Cerebellar nuclear complex (tissue), 1 donor: ENCODE measurements at places on chromosomes 1 and 21.

GRCh38 chr1:60825593-60825992, 256.8 kb upstream of the NFIA start:
- DNase-seq = no peak

DNA sequence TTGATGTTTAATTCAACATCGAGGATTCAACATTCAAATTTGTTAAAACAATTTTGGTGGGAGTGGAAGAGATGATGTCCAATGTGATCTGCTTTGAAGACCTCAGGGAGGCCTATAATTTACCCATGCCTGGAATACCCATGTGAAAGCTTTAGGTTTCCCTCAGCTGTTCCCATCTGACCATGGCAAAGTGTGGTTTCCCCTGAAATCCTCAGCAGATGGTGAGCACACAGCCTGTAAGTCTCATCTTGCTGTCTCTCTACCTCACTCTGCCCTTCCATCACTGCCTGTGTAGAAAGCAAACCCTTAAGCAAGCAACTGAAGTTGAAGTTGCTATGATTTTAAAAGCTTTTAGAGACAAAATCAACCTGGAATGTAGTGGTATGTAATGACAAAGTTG, 80.1 kb upstream of the ATF3 start:
- DNase-seq = no peak

DNA sequence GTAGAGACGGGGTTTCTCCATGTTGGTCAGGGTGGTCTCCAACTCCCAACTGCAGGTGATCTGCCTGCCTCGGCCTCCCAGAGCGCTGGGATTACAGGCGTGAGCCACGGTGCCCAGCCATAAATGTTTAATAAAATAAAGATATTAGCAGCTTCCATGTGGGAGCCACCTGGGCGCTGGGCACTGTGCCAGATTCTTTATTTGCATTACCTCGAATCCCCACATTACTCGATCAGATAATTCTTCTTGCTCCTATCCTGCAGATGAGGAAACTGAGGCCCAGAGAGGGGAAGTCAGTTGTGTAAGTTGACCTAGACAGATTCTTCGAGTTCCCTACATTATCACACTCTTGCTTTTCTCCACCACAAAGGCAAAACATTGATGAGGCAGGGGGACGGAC, 24.9 kb upstream of the TENT5B start:
- no peak for DNase-seq

DNA sequence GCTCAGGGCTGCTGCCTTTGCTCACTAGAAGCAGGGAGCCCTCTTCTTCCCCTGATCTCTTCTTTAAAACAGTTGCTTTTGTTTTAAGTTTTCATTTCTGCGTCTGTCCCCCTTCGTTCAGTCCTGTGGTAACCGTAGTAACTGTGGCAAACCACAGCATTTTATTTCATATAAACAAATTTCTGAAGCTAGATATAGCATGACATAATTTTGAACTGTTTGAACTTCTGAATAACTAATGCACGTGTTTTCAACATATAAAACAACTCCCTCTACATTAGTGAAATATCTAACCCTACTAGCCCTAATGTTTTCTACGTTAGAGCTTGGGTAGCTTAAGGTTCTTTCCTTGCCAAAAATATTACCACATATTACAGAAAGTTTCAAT, 104.6 kb downstream of the DISP1 start:
- DNase-seq = no peak

- no peak for DNase-seq
Observed at GRCh38 chr1:81592233-81592632, 208.5 kb upstream of the ADGRL2 start.

DNA sequence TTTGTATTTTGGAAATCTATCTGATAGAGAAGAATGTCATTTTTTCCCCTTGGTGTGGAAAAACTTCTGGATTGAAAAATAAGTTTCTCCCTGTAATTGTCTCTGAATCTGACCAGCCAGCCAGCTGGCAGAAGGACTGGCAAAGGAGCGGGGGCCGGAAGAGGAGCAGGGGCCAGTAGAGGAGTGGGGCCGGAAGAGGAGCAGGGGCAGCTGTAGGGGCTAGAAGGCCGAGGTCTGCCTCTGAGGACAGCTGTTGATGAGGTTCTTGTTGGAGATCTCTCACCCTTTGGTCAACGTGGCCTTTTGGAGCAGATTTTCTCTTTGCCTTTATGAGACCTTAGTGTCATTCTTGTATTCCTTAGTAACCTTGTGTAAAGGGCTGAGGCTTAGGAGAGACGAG, 121.8 kb downstream of the GALNT2 start:
- no peak for DNase-seq

GRCh38 chr1:42335809-42336518, 929 bp upstream of the FOXJ3 start:
- DNase-seq = no peak

DNA sequence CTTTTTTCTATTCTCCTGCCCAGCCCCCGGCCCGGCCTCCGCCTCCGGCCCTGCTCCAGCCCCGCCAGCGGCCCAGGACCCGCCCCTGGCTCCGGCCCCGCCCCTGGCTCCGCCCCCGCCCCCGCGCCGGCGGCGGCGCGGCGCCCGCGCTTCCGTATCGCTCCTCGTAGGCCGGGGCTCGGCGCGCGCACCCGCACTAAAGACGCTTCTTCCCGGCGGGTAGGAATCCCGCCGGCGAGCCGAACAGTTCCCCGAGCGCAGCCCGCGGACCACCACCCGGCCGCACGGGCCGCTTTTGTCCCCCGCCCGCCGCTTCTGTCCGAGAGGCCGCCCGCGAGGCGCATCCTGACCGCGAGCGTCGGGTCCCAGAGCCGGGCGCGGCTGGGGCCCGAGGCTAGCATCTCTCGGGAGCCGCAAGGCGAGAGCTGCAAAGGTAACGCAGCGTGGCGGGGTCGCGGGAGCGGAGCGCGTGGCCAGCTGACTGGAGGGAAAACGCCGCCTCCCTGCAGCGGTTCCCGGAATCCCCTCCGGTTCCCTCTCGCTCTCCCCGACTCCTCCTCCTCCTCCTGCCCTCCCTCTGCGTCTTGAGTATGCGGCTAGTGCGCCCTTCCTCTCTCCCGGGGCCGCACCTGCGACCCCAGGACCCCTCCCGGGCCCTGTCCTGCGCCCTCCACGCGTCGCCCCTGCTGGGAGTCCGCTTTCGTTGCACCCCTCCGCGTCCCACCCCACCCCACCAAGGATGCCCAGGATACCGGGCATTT, at the start of gene IFNAR2:
Gene IFNAR2, plus strand, starts transcription at position 155 of the 761 bp plus-strand sequence. CDS start 11,985 bp downstream, outside the sequence.
- no peak for DNase-seq

DNA sequence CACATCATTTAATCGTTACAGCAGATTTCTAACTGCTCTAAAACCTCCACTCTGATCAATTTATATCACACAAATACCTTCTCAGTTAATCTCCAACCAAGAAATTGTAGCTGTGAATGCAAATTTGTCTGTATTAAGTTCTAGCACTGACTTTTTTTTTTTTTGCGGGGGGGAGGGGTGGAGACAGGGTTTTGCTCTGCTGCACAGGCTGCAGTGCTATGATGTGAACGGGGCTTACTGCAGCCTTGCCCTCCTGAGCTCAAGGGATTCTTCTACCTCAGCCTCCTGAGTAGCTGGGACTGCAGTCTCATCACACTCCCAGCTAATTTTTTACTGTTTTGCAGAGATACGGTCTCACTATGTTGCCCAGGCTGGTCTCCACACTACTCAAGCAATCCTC, 163.6 kb downstream of the RERE start:
- DNase-seq = no peak

DNA sequence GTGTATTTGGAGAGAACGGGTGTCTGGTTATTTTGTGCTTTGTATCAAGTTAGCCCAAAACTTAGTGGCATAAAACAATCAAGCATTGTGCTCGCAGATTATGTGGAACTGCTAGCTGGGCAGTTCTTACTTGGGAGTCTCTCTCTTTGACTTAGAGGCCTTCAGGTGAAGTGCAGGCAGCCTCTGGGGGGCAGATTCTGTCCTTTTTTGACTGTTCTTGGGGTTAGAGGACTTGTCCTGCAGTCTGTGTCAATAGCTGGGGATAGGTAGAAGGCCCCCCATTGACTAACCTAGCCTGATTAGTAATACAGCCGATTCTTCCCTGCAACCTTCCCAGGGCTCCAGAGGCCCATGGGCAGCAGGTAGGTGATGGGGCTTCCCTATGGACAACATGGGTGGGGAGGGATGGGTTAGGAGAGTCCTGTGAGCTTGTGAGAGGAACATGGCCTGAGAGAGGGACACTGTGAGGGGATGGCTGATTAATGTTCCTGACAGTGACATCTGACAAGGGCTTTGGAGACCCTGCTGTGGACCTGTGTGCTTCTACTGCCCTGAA, 37.2 kb upstream of the ACOT11 start:
- no peak for DNase-seq

GRCh38 chr1:40425198-40425597, 25.1 kb upstream of the ZFP69B start:
- no peak for DNase-seq

DNA sequence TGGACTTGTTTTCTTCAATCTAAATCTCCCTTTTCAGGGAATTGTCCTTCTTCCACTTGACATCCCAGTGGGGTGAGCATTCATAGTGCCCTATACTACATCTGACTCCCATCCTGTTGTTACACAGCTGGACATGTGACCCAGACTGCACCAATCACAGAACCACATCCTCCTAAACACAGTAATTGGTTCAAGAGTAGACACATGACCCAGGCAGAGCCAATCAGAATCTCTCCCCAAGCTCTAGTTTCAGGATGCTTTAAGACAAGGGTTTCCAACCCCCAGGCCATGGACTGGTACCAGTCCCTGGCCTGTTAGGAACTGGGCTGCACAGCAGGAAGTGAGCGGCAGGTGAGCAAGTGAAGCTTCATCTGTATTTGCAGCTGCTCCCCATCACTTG, 5.6 kb upstream of the DDOST start:
- no peak for DNase-seq

GRCh38 chr1:81225789-81226602, 574.7 kb upstream of the ADGRL2 start:
- no peak for DNase-seq

DNA sequence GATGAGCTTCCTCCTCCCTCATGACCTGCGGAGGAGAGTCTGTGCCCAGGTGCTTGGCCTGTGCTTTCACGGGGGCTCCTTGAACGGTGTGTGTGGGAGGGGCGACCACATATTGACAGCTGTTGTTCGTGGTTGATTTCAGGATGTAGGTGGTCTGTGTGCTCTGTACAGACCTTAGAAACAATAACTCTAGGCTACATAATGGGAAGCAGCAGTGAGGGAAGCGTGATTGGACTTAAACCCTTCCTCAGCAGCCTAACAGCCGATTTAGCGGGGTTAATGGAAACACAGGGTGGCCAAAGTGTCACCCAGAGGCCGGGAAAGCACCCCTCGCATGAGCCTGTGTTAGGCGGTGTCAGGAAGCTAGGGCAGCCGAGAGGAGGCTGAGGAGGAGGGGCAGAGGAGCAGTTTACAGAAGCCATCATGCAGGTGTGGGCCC, 56.0 kb downstream of the TBCE start:
- DNase-seq = no peak

- DNase-seq = no peak
Observed at GRCh38 chr1:85464497-85465098, 361 bp downstream of the DDAH1 start.

GRCh38 chr1:60988891-60989290, 93.5 kb upstream of the NFIA start:
- DNase-seq = no peak

DNA sequence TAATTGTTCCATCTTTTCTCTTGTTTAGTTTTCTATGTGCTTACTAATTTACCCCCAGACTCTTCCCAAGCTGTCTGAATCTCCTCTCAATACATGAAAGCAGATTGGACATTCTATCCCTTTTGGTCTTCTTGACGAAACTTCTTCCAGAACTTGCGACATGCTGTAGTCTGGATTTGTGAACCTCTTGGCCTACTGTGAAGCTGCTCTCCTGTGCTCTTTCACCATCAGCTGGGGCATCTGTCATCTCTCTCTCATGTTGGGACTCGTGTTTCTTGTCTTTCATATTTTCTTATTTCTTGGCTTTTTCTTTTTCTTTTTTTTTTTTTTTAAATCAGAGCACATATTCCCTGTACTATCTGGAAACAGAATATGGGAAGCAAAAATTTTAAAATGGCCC, 6.8 kb downstream of the CPT2 start:
- DNase-seq = no peak

- DNase-seq = peak; percentile 74
Observed at GRCh38 chr1:32413507-32414185, 19.4 kb upstream of the BSDC1 start.

- DNase-seq = no peak
Observed at GRCh38 chr1:216750961-216751360, 27.7 kb upstream of the ESRRG start.

DNA sequence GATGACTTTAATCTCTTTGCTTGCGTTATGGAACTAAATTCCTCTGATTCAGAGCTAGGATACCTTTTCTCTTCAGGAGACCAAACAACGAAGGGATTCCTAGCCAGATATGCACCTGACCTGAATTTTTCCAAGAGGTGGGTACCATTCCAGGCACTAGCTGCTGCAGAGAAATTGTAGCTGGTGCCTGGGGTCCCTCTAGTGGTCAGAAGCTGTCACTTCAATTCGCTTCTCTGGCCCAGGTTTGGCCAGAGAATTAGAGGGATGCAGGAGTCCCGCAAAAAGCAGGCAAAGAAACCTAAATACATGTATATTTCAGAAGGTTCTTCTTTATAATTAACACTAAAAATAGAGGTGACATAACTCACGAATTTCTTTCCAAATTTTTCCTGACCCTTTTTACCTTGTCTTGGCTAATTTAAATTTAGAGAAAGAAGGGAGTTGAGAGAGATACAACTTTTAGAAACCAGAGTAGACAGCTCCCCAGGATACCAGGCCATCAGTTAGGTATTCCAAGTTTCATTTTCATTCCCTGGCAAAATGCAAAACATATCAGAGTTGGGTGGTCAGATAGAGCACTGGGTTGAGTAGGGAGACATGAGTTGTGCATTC, 9.6 kb downstream of the ACKR1 start:
- DNase-seq = no peak

- DNase-seq = no peak
Observed at GRCh38 chr1:236685917-236686814, at the start of gene ACTN2. ACTN2 (plus strand) TSS chr1:236686499; CDS start chr1:236686674, 175 bp downstream.

GRCh38 chr1:54516249-54516920, 31.6 kb upstream of the ACOT11 start:
- no peak for DNase-seq

DNA sequence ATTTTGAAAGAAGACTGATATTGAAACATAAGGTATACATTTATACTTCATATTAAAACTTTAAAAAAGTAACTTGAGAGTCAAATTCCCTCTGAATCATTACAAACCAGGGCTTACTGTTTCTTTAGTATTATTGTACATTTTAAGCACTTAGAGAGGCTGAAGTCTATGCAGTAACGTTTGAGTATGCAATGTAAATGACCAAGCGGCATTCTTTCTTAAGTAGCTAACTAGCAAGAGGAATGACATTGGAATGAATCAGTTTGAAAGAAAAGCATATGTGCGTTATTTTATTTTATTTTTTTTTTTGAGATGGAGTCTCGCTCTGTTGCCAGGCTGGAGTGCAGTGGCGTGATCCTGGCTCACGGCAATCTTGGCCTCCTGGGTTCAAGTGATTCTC, 24.3 kb downstream of the WNT2B start:
- DNase-seq = no peak

DNA sequence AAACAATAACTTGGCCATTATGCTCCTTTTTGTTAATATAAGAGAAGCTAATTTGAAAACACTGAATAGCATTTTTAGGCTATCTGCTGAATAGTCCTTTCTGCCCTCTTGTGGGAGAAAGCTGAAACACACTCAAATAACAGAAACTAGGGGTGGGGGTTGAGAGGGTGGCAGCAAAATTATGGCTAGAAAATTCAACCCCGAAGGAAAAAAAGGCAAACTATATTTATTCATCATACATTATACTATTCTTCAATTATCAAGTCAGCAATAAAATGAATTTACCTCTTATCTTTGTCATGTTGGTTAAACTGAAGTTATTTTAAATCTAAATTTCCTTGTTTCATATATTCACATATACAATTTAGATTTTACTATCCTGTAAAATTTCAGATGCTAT, 255.9 kb downstream of the FAF1 start:
- DNase-seq = no peak

- no peak for DNase-seq
Observed at GRCh38 chr1:234001817-234002216, 97.3 kb downstream of the SLC35F3 start.
